ENCODE measurements at places on chromosomes 11 and 22.

- DNase-seq = no peak
Observed at GRCh38 chr11:57192316-57192715, 10.6 kb downstream of the LRRC55 start.

DNA sequence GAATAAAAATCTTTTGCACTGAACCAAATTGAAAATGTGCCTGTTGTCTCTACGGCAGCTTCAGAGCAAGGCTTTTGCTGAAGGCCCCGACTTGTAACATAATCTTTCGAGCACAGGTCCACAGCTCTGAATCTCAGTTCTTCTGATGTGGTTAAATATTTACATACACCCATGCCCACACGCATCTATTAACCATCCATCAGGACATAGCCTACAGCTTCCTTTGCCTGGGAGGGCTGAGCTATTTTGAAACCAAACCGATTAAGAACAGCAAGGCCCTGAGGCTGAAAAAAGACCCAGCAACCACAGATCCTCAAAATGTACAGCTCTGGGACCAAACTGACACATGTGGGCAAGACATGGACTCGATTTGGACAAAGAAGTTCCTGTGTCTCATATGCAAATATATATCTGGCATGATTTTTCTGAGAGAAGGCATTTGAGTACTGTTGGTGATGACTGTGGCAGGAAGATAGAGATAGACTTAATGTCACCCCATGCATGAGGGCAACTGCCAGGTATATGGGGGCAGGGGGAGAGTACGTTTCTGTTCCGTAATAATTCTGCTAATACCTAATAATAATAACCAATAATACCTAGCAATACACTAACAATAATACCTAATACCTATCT is 322.7 kb upstream of the PLET1 start:
- no peak for DNase-seq

DNA sequence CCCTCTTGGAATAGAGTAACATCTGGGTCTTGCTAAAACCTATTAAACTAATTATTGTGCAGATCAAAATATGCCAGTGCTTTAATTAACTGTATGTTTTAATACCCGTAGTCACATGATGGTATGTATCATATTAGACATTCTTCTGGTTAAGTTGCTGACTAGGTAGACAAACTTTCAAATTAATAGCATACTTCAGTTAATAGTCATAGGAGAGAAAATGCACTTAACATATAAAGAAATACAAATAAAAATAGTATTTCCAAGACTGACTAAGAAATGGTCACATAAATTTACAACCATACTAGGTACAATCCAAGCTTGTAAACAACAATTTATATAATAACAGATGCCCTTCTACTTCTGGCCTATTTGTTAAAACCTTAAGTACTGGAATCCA is 7.6 kb upstream of the EXPH5 start:
- no peak for DNase-seq

- DNase-seq = no peak
Observed at GRCh38 chr11:16016468-16016829, 339.9 kb downstream of the SOX6 start.

- peak; percentile 81 for DNase-seq
Observed at GRCh38 chr11:83061883-83062282, 9.8 kb downstream of the RAB30 start.

GRCh38 chr22:37420686-37421467 is 6.4 kb downstream of the ELFN2 start:
- DNase-seq = no peak

DNA sequence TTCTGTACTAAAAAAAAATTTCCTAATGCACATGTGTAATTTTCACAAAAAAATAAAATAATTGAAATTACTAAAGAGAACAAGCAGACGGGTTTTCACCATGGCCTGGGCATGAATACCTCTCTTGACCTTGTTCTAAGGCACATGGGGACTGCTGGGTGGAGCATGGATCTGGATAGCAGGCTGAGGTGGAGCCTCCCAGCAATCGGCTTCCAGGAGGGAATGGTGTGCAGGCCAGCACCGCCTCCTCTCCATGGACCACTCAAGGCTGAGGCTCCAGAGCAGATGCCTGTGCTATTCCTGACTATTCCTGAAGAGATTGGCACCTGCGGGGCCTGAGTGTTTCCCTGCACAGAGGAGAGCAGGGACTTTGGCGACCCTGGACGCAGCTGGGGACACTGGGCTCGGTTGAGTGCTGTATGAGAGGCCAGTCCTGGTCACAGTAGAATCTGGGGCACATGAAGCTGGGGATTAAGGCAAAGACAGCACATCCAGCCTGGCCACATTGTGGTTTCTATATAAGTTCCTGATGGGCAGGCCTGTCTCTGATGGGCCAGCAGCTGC is 963.6 kb downstream of the BRD1 start:
- DNase-seq = no peak

DNA sequence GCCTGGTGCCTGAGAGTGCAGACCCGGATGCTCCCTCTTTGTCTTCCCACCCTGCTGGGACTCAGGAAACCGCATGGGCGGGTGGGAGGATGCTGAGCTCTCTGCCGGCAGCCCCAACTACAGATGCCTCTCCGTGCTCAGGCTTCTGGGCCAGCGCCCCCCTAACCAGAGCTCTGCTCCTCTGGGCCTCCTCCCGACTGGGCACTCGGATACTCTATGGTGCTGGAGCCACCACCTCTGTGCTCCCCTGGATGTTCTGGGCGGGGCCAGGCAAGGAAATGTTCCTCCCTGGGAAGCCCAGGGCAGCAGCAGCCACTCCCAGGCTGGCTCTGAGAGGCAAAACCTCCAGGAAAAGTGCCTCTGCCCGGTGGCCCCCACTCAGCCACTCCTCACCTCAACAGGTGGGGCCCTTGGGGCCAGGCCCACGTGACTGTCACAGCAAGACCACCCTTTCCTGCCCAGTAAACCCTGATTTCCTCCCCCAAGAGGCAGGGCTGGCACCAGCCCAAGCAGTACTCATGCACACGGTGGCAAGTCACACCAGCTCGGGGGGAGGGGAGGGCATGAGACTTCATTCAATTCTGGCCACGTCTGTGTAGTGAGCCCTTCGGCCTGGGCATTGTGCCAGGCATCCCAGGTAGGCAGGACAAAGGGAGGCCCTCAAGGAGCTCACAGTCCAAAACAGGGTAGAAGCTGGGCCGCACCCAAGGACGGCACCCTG is 54.7 kb upstream of the TCF20 start:
- DNase-seq = no peak

DNA sequence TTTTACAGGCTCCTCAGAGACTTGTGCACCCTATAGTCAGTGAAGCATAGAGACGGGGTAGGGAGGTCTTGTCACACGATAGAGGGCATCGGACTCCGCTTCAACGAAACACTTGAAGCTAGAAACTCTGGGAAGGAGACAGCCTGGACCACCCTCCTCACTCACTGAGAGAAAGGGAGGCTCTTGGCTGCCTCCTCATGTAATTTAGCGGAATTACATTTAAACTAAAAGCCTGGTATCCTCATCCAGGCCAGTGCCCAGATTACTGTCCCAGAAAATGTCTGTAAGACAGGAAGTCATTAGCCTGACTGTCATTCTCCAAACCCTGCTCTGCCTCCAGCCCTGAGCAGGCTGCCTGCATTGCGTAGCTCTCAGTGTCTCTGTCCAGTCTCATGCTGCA is 36.0 kb downstream of the TTLL1 start:
- DNase-seq = peak; percentile 34

GRCh38 chr11:128854841-128855240 is 12.3 kb downstream of the KCNJ1 start:
- no peak for DNase-seq

DNA sequence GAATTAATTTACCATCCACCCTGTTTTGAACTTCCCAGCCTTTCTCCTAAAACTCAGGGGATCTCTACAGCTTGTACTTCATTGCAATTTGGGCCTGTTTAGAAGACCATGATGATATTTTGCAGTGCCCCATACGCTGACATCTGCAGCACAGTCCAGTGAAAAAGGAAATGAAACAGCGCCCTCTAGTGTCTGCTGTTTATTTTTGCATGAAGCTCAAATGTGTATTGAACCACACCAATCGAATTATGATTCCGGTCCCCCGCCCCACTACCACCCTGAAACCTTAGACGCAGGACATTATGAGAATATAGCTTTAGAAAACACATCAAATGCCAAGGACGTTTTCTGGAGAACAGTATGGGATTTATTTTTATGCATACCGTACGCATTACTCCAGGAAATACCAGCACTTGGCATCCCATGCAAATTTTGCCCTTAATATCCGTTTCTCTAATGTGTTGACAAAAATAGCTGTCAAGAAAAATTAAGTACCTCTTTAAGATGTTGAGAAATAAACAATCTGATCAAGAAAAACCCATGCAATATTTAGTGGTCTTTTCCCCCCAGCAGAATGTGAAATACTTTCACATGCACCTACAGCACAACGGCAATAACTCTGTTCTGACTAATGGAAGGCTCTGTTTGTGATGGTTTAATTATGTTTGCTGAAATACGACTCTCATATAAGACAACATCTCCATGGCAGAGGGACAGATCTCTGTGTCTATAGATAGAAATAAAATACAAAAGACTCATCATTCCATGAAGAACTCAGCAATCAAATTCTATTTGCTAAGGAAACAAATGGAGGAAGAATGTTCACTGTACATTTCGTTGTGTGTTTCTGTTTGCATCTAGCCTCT is 93.9 kb downstream of the TECTA start:
- peak; percentile 85 for DNase-seq

GRCh38 chr11:7449211-7449840 is 36.0 kb upstream of the OLFML1 start:
- DNase-seq = no peak

DNA sequence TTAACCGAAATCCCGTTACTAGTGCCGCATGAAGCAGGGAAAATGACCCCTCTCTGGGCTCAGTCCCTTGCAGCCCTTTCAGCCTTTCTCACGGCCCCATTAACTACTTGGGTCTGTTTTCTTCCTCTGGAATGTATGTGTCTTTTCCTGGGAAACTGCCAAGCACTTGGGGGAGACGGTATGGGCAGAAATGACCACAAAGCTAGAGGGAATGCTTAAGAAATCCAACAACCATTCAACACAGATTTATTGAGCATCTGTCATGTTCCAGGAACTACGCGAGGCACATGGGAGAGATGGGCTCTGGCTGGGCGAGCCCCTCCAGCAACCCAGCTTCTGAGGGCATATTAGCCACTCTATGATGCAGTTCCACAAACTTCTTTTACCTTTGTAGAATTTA is 462.6 kb downstream of the BUD13 start:
- no peak for DNase-seq

GRCh38 chr11:10601837-10602236 is 33.4 kb upstream of the LYVE1 start:
- no peak for DNase-seq

DNA sequence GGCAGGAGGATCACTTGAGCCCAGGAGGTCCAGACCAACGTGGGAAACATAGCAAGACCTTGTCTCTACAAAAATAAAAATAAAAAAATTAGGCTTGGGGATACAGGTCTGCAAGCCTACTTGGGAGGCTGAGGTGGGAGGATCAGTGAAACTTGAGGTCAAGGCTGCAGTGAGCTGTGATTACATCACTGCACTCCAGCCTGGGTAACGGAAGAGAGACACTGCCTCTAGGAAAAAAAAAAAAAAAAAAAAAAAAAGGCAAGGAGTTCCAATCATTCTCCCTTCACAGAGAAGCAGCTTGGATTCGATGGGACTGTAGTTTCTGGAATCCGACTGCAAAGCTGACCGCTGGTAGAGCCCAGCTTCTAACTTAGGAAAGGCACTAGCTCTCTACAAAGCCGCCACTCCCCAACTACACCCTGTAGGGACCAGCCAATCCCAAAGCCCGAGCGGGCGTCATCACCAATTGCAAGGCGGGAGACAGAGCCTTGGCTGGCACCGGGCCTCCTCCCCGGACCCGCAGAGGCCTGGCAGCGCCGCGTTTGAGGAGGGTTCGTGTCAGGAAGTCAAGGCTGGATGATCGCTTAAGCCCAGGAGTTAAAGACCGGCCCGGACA is 716 bp upstream of the DDB2 start:
- peak; percentile 92 for DNase-seq

DNA sequence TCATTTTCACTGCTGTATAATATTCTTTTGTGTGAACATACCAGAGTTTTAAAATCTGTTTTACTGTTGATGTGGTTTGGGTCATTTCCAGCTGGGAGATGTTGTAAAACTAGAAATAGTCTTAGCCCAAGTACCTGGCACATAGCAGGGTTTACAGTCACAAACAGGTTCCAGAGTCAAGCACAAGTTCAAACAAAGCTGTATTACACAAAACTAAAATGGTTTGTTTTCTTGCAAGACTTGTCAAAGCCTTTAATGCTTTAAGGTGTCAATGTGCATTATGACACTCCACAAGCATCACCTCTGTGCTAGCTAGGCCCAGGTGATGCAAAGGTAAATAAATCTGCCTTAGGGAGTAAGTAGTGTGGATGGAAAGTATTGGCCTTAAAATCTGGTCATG is 379.1 kb downstream of the MN1 start:
- no peak for DNase-seq

DNA sequence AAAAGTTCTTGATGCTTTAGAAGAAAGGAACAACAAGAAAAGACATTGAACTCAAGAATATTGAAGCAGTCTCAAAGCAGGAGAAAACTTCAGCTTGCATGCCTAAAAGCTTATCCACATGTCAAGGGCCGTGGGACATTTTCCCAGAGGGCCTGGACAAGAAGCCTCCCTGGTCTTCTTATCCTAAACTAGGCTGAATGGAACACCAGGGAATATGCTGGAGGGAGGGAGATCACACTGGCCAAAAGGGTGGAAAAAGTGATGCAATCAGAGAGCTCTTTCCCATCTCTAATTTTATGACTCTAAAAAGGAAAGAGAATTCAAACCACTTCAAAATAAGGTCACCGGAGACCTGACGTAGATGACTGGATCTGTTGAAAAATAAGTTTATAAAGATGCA is 107.2 kb downstream of the MPPED2 start:
- DNase-seq = no peak

GRCh38 chr11:2389377-2390026 is 11.0 kb upstream of the TSSC4 start:
- DNase-seq = peak; percentile 81

DNA sequence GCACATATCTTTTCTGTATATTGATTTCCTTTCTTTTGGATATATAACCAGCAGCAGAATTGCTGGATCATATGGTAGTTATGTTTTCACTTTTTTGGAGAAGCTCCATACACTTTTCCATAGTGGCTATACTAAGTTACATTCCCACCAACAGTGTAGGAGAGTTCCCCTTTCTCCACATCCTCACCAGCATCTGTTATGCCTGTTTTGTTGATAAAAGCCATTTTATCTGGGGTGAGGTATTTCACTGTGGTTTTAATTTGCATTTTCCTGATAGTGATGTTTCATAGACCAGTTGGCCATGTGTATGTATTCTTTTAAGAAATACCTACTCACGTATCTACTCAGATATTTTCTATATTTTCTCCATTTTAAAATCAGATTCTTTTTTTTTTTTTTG is 419.3 kb upstream of the FAT3 start:
- DNase-seq = no peak

GRCh38 chr11:77568306-77568705 is 21.4 kb upstream of the AQP11 start:
- DNase-seq = no peak

DNA sequence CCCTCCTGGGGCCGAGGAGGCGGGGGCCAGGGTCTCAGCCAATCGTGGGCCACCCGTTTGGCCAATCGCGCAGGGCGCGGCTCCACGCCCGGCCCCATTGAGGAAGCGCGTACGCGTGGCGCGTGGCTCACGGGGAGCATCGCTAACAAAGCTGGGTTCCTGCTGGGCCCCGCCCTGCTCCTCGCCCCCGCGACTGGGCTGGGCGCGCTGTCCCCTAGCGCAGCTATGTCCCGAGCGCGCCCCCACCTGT is 614 bp upstream of the ASCL2 start:
- no peak for DNase-seq

GRCh38 chr22:45166932-45167331 is 3.2 kb downstream of the NUP50 start:
- no peak for DNase-seq

- DNase-seq = no peak
Observed at GRCh38 chr11:67303835-67304411, 593 bp downstream of the SSH3 start.

Data from NAMALWA (cell line).